Fibroblast of skin of back (primary cell): ENCODE measurements at places on chromosomes 5 and 9.

DNA sequence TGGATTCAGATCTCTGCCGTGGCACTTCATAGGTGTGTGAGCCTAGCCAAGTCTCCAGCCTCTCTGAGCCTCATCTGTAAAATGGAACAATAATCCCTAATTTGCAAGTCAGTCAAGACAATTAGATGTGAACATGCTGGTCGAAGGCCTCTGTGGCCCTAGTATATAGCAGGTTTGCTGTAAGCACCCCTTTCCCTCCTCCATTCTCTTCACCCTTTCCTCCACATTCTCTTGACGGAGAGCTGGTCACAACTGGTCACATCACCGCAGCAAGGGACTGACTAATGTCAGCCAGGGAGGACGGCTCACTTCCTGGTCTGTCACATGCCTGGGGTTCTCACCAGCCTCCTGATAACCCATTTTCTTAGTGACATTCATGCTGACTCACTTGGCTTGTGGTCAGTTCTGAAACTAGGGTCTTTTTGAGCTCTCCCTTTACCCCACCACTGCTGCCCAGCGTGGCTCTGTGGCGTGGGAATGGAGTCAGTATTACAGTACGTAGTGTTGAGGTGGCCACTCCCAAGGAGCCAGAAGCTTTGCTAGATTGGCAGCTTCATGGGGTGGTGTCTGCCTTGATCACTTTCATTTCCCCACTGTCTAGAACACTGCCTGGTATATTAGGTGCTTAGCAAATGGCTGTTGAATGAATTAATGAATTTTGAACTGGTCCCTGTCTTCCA, 47.8 kb downstream of the ERGIC1 start:
- DNase-seq, result peak; percentile 93

- peak; percentile 91 for DNase-seq
These were observed 79.2 kb upstream of the ABCA1 start for GRCh38 chr9:105007143-105007542.

DNA sequence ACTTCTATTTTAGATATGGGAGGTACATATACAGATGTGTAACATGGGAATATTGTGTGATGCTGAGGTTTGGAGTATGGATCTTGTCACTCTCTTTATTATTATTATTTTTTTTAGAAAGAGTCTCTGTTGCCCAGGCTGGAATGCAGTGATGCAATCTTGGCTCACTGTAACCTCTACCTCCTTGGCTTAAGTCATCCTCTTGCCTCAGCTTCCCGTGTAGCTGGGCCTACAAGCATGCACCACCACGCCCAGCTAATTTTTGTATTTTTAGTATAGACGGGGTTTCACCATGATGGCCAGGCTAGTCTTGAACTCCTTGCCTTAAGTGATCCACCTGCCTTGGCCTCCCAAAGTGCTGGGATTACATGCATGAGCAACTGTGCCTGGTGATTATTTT, 138.4 kb upstream of the SLC28A3 start:
- no peak for DNase-seq

GRCh38 chr9:93896496-93897033, 58.6 kb downstream of the BARX1 start:
- DNase-seq, result no peak

DNA sequence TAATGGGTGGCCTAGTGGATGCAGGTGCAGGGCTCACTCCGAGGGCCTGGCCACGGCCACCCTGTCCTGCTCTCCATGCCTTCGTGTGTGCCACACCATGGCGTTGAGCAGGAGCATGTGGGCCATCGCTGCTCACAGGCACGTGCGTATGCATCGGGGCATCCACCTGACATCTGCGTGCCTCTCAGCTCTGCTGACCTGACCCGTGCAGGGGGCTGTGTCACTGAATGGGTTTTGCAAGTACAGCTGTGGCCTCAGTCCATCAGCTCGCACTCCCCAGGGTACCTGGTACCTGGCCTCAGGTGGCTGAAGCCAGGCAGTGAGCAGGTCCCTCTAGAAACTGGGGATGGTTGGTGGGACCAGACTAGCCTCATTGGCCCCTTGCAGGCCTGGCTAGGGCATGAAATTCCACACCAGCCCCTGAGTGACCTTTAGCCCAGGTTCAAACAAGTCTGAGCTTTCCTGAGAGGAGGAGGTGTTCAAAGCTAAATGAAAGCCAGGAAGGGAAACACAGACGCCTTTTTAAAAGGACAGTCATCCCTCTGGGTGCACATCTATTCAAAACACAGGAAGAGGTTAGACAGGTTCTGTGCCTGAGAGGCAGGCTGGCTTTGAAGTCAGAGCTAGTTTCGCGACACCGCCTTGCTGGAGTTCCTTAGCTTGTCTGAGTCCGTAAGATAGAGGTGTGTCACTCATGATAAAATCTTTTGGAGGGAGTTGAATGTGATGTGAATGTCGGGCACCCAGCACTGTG, 74.0 kb downstream of the MACROH2A1 start:
- no peak for DNase-seq

DNA sequence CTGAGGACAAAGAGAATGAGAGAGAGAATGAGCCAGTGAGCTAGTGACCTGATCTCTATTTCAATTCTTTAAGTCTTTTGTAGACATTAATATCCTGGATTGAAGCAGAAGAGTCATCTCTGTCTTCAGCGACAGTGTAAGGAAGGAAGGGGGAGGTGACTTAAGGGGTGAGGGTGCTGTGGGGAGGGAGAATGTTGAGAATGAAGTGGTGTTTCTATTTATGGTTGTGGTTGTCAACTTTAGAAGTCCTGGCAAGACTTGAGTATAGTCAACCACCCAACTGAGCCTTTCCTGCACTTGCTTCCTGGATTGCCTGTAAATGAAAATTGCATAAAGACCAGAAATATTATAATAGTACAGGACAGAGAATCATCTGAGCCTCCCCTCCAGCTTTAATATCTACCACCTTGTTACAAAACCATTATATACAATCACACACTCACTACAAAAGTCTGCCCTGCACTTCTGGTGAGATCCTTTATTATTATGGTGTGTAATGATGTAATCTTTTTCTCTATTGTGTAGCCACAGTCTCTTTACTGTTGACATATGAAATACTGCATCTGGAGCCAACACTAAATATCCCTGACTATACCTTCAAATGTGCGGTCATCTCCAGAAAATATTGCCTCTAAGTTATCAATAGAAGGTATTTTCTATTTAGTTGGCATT, 91.7 kb downstream of the NTRK2 start:
- peak; percentile 80 for DNase-seq

GRCh38 chr5:375336-375920, 53.9 kb downstream of the AHRR start:
- no peak for DNase-seq

DNA sequence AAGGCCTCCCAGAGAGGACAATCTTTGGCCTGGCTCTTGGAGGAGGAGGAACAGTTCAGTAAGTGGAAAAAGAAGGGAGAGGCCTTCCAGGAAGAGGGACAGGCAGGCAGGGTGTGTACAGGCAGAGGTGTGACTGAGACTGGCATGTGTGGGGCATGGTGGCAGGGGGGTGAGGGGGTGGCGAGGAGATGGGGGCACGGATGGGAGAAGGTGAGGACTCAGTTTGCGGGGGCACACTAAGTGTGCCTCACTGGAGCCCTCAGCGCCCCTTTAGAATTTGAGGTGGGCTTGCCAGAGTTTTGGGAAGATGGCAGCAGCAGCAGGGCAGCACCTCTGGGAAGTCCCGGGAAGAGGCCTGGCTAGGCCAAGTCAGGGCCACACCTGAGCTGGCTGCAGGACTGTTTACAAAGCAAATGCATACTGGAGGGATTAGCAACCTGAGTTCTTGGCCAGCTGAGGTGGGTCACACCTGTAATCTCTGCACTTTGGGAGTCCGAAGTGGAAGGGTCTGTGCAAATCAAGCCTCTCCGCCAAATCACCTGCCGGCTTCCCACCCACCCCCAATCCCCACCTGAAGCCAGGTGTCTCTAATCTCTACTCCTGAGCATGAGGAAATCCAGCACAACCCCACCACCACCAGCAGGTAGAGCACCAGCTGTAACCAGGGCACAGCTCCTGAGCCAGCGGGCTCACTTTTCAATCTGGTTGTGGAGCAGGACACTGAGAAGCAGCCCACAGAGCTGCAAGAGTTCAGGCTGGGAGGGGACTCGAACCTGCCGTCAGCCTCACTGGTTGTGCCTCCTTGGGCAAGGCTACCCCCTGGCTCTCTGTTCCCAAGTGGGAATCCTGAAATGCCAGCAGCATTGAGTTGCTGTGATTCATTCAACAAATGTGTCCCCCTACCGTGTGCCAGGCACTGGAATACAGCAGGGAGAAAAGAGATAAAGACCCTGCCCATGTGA, 10.2 kb upstream of the GABRP start:
- no peak for DNase-seq

DNA sequence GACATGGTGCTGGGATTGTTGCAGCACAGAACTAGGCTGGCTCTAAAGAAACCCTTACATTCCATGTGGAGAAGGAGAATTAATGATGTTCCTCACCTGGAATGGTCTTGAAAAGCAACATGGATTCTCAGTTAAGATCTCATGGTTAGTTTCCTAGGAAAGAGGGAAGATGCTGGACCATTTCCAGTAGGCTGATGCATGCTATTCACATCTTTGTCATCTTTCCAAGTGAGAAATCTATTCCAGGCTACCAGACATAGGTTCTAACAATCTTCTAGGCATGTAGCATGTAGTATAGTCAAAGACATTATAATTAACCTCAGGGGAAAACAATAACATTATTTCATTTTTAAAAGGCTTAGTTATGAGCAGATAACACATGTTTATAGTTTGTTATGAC, 44.3 kb downstream of the TMEM252 start:
- DNase-seq, result peak; percentile 14

- DNase-seq, result no peak
These were observed 41.0 kb upstream of the TMEM252 start for GRCh38 chr9:68581696-68582095.
